ENCODE measurements at places on chromosomes 7 and 10.

DNA sequence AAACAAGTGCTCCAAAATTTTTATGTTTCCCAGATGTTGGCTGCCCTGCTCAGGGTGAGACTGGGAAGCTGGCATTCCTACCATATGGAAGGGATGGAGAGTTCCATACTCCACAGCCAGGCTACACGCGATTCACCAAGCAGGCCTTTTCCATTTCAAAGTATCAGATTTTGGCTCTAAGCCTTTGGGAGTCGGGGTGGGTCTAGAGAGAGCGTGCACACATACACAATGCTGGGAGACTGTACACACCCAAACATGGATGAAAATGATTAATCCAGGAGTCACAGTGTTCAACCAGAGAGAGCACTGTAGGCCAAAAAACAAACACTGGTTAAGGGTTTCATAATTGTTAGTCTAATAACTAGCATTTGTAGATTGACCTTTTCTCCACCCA, 295.0 kb downstream of the BICC1 start:
- DNase-seq: no peak

DNA sequence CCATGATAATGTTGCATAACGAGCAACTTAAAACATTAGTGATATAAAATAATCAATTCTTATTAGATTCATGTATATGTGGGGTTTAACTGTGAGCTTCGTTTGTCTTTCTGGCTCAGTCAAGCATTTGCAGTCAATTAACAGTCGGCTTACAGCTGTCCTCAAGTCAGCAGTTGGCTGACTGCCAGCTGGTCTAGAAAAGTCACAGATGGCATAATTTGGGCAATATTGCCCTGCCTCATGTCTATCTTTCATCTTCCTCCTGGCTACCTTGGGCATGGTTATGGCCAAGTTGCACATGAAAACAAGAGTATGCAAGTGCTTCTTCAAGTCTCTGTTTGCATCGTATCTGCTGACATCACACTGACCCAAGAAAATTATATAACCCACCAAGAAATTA, 186.1 kb upstream of the ZWINT start:
- no peak for DNase-seq

DNA sequence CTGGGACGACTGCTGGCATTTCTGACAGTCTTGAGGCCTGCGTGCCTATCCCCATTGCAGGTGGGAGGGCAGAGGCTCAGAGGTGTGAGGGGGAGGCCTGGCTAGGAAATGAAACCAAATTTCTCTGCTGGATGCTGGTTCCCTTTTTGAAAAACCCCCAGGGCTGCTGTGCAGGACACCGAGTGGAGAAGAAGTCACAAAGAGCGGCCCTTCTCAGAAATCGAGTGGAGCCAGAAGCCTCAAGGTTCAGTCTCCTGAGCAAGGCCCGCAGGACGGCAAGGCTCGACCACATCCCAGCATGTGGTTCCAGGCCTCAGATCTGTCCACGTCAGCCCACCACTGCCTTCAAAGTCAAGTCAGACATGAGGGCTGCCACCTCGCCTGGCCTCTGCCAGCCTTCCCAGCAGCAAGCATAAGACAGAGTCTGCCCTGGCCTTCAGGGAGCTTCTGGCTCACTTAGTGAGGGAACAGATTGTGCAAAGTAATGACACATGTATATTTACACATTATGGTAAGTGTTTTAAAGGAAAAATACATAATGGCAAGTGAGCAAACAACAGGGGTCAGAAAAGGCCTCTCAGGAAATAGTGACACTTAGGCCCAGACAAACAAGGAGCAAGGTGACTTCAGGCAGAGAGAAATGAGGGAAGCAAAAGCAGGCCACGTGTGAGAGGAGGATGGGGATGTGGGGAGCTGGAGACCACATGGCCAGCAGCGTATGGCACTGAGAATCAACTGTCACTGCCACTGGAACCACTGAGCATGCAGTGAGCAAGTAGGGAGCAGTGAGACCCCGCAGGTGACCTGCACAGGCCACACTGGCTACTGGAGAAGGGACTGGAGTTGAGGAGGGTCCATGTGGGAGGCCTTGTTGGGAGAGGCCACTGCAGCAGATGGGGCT, 86.7 kb downstream of the ARHGAP22 start:
- no peak for DNase-seq

DNA sequence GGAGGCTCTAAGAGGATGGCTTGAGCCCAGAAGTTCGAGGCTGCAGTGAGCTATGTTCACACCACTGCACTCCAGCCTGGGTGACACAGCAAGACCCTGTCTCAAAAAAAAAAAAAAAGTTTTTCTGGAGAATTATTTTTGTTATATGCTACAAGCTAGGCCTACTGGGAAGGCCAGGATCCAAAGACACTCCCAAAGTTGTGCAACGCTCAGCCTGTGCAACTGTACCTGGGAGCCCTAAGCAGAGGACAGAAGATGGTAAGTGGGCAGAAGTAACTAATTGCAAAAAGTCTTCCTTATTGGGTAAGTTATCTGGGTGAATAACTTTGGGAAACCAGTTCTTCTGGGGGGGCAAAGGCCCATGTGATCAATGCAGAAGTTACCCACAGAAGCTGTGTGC, 17.3 kb downstream of the HIP1 start:
- DNase-seq: no peak
